ENCODE measurements at places on chromosomes 7 and 10.

- no peak for DNase-seq
These were observed 47.6 kb downstream of the SLIT1 start for GRCh38 chr10:97138174-97138573.

DNA sequence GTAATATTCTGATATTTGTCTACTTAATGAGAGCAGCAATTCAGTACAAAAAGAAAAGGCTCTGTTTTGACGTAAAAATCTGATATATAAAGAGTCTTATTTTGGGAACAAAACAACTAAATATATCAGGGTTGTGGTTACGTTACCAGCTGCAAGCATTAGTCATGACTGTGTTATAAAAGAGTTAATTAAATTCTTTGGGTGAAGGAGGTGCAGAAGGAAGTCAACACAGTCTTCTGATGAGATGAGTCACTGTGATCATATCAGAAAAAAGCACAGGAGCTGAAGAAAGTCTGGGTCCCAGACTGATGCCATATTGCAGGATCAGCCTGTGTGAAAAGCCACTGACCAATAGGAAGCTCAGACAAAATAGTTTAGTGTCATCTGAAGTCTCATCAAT is 234.3 kb upstream of the TEX47 start:
- DNase-seq: no peak

GRCh38 chr7:22574754-22575520 is 74.9 kb upstream of the STEAP1B start:
- DNase-seq: no peak

- no peak for DNase-seq
These were observed 9.7 kb downstream of the CFAP46 start for GRCh38 chr10:132932461-132933307.

DNA sequence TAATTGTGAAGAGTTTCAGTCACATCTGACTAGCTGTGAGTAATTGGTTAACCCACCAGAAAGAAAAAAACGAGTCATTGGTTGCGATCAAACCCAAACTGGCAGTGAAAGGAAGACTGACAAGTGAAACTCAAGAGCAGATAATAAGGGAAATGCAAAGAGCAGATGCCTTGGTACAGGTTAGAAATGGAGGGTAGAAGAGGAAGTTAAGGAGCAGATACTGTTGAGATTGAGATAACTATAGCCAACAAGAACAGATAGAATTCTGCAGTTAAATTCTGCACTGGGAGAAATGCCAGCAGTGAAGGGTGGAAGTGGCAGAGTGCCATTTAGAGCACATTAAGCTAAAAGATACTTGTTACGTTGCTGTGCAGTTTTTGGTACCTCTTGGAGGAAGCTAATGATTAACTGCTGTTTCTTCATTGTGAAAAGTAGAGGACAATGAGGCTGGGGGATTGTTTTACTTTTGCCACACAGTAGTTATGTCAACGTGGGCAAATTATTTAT is 65.8 kb downstream of the CDK13 start:
- no peak for DNase-seq

- DNase-seq: no peak
These were observed 1.2 kb downstream of the USP6NL start for GRCh38 chr10:11610166-11610825.

DNA sequence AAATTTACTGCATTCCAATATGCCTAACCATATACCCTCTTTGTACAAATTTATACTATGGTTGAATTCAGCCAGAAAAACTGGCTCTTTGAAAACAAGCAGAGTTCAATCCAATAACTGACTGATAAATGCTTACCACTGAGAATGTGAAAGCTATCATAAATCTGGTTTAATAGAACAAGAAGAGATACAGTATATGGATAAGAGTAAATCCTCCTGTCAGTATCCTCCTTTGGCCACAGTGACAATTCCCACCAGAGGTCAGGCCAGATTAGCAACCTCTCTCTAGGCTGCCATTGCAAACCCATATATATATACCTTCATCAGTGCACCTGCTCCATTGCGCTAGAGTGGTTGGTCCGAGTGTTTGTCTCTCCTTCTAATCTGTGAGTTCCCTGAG is 647.2 kb downstream of the GRM8 start:
- no peak for DNase-seq

DNA sequence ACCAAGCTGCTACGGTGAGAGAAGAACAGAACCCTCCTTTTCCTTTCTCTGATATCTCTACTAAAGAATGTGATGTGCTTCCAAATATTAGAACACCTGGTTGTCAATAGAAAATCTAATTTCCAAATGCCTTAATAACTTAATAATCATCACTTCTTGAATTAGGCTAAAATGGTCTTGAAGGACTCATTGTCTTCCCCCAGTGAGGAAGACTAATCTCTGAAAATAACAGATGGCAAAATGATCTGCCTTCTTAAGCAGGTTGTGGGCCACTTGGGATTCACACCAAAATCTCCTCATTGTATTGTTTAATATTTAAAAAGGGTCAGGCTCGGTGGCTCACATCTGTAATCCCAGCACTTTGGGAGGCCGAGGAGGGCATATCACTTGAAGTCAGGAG is 805.9 kb upstream of the AUTS2 start:
- DNase-seq: no peak

DNA sequence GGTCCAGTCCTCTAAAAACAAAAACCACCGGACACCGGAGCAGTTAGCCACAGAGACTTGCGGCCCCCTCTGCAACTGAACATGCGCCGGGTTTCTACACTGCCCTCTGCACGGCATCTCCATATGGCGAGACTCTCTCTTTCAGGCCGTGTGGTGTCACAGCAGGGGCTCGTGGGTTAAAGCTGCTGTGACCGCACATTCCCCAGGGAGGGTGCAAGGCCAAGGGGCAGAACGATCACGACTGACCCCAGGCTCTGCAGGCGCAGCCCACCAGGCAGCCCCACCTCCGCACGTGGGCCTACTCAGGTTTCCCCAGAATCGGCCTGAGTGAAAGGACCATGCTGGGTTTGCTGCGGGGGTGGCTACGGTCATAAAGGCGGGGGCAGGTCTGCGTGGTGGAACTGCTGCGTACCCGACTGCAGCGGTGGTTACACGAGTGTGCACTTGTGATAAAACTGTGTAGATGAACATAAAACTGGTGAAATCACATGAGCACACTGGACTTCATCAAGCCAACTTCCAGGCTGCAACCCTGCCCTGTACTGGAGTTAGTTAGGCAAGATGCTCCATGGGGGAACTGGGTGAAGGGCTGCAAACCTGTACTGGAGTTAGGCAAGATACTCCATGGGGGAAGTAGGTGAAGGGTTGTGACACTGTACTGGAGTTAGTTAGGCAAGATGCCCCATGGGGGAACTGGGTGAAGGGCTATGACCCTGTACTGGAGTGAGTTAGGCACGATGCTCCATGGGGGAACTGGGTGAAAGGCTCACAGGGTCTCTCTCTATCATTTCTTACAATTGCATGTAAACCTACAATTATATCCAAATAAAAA is 81.4 kb upstream of the PPP2R2D start:
- no peak for DNase-seq

- DNase-seq: no peak
These were observed 65.7 kb downstream of the SND1 start for GRCh38 chr7:127717502-127718339.

DNA sequence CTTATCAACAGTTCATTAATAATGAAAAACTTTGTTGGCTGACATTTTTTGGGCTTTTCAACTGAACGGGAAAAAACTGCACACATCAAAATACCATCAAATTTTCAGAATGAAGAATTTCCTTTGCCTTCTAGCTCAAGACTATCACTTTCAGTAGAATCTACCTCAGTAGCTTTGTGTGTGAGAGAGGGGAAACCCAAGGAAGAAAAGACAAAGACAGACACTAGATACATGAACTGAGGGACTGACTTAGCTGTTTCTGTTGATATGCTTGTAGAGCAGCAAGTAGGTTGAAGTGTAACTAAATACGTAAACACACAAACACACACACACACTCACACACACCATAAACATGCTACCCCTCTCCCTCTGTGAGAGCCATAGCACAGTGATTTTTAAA is 257.1 kb downstream of the CDK14 start:
- DNase-seq: no peak

Measured in anterior cingulate cortex (tissue), 58 donors.